Smooth muscle cell of the pulmonary artery (primary cell): ENCODE measurements at places on chromosomes 3 and 15. TPM values are rescaled to one million over a fixed set of nuclear protein-coding genes. Genes with fewer than 3 reads are reported as not detected.

Gene SLC24A5
- total RNA-seq, result not detected in 2 replicates

Gene LRTM1
- not detected in 2 replicates for total RNA-seq

Gene DNAJA4
- 3.4 and 4.0 TPM in 2 replicates for total RNA-seq

Gene ARGFX
- total RNA-seq, result not detected in 2 replicates

Gene GPR156
- total RNA-seq, result 0.65 and 2.0 TPM in 2 replicates

Gene CGNL1
- total RNA-seq, result 5.3 and 8.0 TPM in 2 replicates

Gene GOLGA6L26
- not detected in 2 replicates for total RNA-seq

Gene SLC9A9
- 2.4 and 6.6 TPM in 2 replicates for total RNA-seq

Gene LRRC31
- not detected in 2 replicates for total RNA-seq

Gene GOLGA6L7
- not detected in 2 replicates for total RNA-seq

Gene ARRDC4
- 5.5 and 54.2 TPM in 2 replicates for total RNA-seq

Gene FETUB
- total RNA-seq, result not detected in 2 replicates

Gene SERINC4
- total RNA-seq, result not detected in 2 replicates

Gene CORO2B
- 24.6 and 32.9 TPM in 2 replicates for total RNA-seq

Gene MESP2
- total RNA-seq, result 0.66 and 0.78 TPM in 2 replicates

Gene PLA2G4D
- under 0.01 TPM in 1 of 2 replicates, not detected in the other for total RNA-seq

Gene SLC6A11
- total RNA-seq, result 0.03 and 0.13 TPM in 2 replicates

Gene CHDH
- 0.03 and 0.07 TPM in 2 replicates for total RNA-seq

Gene SYNPR
- not detected in 2 replicates for total RNA-seq

Gene POLQ
- total RNA-seq, result 1.3 and 2.6 TPM in 2 replicates

Gene ZFAND6
- total RNA-seq, result 103 and 122 TPM in 2 replicates

Gene DLEC1
- total RNA-seq, result 0.13 and 0.17 TPM in 2 replicates

Gene DUOXA2
- total RNA-seq, result not detected in 2 replicates

Gene USF3
- total RNA-seq, result 7.3 and 10.2 TPM in 2 replicates

Gene UBAP1L
- total RNA-seq, result 2.2 and 2.4 TPM in 2 replicates

Gene SLC41A3
- total RNA-seq, result 61.8 and 93.5 TPM in 2 replicates

Gene SH2D7
- not detected in 2 replicates for total RNA-seq

Gene NPAP1
- total RNA-seq, result not detected in 2 replicates

Gene ACAD11
- total RNA-seq, result 57.7 and 86.2 TPM in 2 replicates

Gene TNK2
- total RNA-seq, result 11.5 and 18.4 TPM in 2 replicates

Gene TP63
- total RNA-seq, result 0.20 and 0.85 TPM in 2 replicates

Gene GNB4
- 66.5 and 91.0 TPM in 2 replicates for total RNA-seq

Gene SEMA3B
- total RNA-seq, result 17.2 and 25.6 TPM in 2 replicates

Gene CTXN2
- not detected in 2 replicates for total RNA-seq

Gene CHST13
- total RNA-seq, result not detected in 2 replicates

Gene PPP1R14D
- not detected in 2 replicates for total RNA-seq

Gene HTR3E
- total RNA-seq, result not detected in 2 replicates

Gene KLHL6
- total RNA-seq, result under 0.01 TPM in 1 of 2 replicates, not detected in the other

Gene ARPP19
- total RNA-seq, result 90.8 and 93.1 TPM in 2 replicates

Gene CPOX
- 39.6 and 43.1 TPM in 2 replicates for total RNA-seq

Gene UROC1
- total RNA-seq, result not detected in 2 replicates

Gene CHSY1
- 61.7 and 101 TPM in 2 replicates for total RNA-seq
